ENCODE measurements at places on chromosomes 2 and 18.
A peak's percentile ranks its signal among the peaks of the same experiment; 100 is the strongest.

- DNase-seq = no peak
These were observed 39.8 kb downstream of the TBC1D8 start for GRCh38 chr2:101111262-101111838.

- no peak for DNase-seq
These were observed 21.8 kb downstream of the NCOA1 start for GRCh38 chr2:24512831-24513230.

DNA sequence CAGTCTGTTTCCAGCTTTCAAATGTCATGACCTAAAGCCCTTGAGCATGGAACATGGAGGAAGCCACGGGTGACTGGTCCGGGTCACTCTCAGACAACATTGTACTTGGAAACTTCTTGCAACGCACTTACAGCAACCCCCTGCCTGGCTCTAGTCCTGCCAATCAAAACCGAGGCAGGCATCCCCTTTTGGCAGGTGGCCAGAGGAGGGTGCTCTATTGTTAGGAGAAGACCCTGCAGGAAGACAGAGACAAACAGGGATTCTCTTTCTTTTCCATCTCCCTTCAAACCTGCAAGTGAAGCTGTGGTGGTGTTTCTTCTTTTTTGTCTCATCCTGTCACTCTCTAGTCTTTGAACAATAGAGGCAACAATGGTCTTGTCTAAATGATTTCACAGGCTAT, 667.2 kb downstream of the ZEB2 start:
- DNase-seq = no peak

DNA sequence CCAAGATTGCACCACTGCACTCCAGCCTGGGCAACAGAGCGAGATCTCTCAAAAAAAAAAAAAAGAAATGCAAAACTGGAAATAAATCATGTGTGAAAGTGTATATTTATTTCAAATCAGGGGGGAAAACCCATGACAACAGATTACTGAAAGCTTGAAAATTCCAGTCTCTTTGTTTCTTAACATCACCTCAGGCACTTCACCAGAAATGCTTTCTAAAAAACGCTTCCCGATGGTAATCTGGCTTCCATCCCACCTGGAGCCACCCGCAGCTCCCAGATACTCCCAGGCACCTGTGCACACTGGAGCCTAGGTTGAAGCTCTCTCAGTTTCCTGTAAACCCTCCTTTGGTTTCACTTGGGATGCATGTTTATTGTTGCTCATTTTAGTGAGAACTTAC, 7.2 kb upstream of the ITGB6 start:
- no peak for DNase-seq

GRCh38 chr18:48445540-48445939, 36.4 kb upstream of the ZBTB7C start:
- DNase-seq = peak; percentile 87

DNA sequence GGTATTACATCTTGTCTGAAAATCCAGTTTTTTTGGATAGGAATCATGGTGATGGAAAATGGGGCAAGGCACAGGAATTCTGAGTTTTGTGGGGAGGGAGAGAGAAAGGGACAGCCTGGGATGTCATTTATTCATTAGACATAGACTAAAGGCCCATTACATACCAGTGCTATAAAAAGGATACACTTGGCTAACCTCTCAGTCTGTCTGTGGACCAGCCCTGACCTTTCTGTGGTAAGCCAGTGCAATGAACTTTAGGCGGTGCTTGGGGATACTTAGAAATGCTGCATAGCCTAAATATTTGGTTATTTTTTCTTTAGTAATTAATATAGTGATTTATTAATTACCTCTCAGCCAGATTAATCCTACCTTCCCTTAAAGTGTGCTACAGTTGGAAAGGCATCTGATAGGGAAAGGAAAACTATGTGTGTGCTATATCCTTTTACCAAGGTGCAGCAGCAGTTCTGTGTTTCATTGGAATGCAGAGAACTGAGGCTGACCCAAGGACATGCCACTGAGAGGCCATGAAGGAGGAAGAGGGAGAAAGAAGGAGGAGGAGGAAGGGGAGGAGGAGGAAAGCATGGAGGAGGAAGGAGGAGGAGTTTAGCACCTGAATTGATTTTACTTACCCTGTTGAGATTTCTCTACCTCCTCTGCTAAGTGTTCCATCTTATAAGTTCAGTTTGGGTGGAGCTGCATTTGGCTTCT, 37.5 kb downstream of the KCNS3 start:
- DNase-seq = no peak

GRCh38 chr2:119419065-119419464, 12.6 kb upstream of the TMEM37 start:
- DNase-seq = no peak

DNA sequence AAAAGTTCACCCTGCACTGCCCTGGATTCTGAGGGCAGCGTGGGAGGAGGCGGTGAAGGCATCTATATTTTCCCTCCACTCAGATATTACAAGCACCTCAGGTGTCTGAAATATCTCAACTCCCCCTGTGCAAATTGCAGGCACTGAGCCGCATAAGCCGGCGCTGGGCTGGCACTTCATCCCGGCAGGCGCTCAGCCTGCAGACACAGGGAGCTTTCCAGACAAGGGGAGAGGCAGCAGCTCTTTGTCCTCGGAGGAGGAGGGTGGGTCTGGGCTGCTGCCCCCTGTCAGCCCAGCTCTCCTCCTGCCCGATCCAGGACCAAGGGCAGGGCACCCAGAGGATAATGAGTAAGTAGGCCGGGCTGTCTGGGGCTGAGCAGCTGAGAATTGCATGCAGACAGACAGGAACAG, 189.3 kb upstream of the MYT1L start:
- DNase-seq = no peak

- DNase-seq = no peak
These were observed 26.3 kb downstream of the CTLA4 start for GRCh38 chr2:203893840-203894239.

DNA sequence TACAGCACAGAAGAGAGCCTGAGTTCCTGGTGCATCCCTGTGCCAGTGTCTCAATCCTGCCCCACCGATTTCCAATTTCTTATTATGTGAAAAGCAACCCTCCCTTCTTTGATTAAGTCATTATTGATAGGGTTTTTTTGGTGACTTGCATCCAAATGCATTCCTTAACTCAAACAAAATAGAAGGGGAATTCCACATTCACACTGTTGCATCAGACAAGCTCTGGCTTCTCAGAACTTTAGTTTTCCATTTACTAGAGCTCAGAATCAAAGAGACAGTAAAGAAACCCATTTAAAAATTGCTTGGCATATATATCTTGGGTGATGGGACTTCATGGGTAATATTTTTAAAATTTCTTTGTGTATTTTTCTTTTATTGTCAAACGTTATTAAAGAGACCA, 13.8 kb upstream of the TMEM200C start:
- DNase-seq = no peak

GRCh38 chr2:226611944-226612318, 187.7 kb downstream of the IRS1 start:
- DNase-seq = no peak

- DNase-seq = no peak
These were observed 73.0 kb downstream of the ATP8B1 start for GRCh38 chr18:57730146-57730545.

DNA sequence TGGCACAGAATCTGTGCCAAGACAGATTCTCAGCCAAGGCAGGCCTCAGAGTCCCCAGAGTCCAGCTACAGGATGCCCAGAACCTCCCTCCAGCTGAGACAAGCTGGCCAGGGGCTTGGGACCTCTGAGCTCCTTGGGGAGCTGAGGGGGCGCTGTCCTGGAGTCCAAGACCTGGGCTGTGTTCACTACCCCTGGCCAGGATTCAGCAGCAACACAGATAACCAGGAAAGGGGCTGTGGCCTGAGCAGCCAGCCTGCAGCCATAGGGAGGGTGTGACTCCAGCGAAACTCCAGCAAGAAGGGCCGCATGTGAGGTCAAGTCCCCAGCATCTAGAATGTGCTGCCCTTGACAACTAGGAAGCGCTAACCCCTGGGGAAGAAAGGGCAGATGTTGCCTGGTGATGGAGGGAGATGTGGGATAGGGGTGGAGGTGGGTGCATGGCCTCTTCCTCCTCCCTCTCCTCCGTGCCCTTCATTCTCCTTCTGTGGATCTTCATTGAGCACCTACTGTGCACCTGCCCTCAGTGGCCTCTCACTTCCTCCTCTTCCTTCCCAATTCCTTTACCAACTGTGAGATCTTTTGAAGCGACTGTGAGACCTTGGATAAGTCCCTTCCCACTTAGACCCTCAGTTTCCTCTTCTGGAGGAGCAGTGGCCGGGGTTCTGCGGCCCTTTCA, 7.7 kb upstream of the ARID5A start:
- DNase-seq = no peak

DNA sequence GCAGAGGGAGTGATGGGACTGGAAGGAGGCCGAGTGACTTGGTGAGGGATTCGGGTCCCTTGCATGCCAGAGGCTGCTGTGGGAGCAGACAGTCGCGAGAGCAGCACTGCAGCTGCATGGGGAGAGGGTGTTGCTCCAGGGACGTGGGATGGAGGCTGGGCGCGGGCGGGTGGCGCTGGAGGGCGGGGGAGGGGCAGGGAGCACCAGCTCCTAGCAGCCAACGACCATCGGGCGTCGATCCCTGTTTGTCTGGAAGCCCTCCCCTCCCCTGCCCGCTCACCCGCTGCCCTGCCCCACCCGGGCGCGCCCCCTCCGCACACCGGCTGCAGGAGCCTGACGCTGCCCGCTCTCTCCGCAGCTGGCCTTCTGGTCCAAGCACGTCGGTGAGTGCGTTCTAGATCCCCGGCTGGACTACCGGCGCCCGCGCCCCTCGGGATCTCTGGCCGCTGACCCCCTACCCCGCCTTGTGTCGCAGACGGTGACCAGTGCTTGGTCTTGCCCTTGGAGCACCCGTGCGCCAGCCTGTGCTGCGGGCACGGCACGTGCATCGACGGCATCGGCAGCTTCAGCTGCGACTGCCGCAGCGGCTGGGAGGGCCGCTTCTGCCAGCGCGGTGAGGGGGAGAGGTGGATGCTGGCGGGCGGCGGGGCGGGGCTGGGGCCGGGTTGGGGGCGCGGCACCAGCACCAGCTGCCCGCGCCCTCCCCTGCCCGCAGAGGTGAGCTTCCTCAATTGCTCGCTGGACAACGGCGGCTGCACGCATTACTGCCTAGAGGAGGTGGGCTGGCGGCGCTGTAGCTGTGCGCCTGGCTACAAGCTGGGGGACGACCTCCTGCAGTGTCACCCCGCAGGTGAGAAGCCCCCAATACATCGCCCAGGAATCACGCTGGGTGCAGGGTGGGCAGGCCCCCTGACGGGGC, 4.6 kb downstream of the PROC start:
- DNase-seq = no peak

GRCh38 chr2:192236136-192236535, 41.4 kb upstream of the TMEFF2 start:
- DNase-seq = no peak

- DNase-seq = no peak
These were observed 9.9 kb downstream of the EPHA4 start for GRCh38 chr2:221562226-221562625.

DNA sequence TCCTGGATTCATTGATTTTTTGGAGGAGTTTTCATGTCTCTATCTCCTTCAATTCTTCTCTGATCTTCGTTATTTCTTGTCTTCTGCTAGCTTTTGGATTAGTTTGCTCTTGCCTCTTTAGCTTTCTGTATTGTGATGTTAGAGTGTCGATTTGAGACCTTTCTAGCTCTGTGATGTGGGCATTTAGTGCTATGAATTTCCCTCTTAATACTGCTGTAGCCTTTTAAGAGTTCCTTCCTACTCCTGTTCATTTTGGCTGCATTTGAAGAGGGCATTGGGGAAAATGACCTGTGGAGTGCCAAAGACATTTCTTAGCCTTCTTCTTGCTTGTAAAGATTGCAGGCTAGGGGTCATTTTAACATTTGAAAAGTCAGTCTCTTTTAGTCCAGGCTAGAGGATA, 463.8 kb upstream of the GCFC2 start:
- no peak for DNase-seq

DNA sequence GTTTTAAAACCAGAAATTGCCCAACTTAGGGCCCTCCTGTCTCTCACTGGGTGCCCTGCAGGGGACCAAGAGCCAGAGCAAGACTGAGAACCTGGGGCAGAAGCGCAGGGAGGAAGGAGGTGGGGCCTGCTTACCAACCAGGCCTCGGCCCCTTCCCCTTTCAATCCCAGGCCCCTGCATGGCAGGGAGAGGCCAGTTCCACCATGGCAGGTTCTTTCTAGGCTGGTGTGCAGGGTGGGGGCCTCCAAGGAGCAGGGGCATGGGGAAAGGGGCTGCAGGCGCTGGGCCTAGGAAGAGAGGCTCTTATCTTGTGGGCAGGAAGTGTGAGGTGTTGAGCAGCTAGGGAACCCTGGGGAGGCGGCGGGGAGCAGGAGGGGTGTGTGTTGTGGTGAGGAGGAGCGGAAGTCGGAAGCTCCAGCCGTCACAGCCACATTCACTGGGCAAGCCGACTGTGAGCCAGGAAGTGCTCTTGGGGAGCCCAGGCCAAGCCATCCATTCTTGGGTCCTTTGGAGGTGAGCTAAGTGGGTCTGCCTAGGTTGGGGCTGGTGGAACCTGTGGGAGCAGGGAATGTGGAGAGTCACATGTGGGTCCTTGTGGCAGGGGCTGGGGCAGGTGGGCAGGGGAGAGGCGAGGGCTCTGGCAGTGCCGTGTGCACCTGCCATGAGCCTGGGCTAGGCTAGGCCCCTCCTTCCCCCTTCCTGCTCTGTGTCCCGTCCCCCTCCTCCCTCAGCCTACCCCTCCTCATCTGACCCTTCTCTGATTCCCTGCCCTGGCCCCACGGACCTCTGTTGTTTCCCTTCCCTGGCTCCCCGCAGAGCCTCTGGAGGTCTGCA, at the start of gene PSD4:
PSD4 (plus strand) TSS at position 430 of the 834 bp plus-strand sequence. CDS start 8,486 bp downstream, outside the sequence.
- DNase-seq = no peak

DNA sequence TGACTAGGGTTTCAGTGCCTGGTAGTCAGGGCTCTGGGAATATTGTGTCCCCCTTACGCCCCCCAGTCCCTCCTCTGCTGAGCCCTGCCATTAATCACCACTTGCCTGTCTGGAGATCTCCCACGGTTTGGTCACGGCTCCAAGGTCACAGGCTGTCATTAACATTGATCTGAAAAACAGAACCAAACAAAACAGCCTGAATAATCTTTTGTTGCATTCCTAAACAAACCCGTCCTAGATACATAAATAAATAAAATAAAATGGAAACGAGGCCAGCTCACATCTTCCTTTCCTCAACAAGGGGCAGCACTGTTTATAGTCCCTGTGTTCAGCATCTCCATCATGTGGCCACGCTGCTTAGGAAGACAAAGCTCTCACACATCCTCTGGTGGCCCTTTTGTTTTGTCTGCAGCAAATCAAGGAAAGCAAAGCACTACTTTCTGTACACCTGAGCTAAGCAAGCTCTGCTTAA, 282.8 kb downstream of the AGPS start:
- no peak for DNase-seq

GRCh38 chr2:181876614-181877063, 14.9 kb upstream of the ITPRID2 start:
- no peak for DNase-seq

DNA sequence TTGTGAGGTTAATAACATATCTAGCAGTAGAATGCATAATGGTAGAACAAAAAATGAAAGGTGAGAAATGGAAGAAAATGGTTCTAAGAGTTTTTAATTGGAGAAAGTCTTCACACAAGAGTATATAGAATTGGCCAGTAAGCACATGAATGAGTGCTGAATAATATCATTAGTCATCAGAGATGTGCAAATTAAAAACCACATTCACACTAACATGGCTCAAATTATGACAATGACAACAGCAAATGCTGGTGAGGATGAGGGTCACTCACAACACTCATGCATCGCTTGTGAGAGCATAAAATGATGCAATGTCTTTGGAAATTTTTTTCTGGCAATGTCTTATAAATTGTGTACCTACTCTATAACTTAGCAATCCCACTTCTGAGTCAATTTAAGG, 1355.4 kb upstream of the ACVR2A start:
- no peak for DNase-seq

- no peak for DNase-seq
These were observed 15.9 kb downstream of the ERFE start for GRCh38 chr2:238174701-238175100.
